ENCODE measurements at places on chromosomes 4 and X.

GRCh38 chrX:153527208-153527607 is 9.8 kb downstream of the ATP2B3 start:
- no peak for DNase-seq

DNA sequence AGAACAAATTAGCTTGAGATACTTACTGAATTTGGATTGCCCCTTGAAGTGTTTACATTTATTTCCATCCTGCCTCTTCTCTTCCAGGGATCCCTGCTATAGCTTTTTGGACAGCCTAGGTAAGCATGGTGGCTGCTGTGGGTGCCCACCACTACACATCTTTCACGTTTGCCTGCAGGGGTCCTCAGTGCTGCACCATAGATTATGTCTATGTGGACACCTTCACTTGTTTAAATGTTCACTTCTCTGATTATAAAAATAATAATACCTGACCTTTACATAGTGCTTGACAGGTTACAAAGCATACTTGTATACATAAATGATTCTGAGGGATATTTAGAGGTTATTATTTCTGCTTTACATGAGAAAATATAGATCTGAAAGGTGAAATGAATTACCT is 67.9 kb upstream of the SLC4A4 start:
- no peak for DNase-seq

DNA sequence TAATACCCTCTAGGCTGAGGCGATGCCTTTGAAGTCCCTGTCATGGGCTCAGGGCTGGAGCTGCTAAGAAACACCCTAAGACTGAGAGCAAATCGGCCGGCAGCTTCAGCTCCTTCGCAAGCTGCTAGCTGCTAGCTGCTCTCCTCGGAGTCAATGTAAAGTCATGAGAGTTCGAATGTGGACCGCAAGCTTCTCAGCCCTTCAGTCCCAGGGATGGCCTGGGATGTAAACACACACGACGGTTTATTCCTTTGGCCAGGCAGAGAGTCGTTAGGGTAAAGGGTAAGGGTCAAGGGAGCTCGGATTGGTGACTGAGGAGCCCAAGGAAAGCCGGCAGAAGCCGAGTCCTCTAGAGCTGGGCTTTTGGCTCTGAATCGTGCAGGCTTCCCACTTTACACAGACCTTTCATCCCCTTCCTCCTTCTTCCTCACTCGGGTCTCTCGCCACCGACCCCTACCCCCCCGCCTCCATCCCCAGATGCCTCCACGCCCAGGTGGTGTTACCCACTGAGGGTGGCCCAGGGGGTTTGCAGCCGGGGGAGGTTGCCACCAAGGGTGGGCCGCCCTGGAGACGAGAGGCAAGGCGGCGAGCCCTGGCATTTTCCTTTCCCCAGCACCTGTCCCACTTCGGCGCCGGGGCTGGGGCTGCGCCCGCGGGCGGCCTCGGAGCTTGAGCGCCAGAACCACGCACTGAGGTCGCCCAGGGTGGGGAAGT is 3.1 kb upstream of the BCORL1 start:
- DNase-seq, result no peak

DNA sequence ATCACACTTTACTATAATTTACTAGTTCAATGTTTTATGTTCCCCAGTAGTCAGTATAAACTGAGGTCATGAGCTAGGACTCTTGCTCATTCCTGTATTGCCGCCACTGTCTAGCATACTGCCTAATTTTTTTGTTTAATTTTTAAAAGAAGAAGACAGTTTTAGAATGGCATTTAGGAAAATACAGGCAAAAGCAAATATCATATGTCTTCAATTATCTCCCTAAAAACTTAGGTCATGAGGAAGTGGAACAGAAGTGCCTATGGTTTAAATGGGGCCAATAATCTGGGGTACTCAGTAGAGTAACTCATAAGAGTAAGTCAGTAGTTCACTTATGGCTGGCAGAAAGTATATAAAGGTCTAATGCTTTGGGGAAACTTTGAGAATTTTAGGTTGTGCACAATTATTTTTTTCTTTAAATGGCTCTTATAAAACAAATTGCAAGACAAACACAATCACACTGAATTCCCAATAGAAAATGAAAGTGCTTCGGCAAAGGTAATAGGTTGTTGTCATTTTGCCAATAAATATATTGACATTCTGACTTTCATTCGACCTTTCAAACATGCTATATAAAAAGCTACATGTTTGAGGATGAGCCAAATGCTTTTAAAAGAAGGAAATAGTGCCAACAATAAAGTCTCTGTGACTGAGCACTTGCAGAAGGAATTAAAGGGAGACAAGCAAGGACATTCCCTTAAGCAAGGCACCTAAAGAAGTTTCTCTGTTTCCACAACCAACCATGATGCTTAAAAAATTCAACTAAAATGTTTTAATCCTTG is 390.1 kb downstream of the PDGFC start:
- no peak for DNase-seq

DNA sequence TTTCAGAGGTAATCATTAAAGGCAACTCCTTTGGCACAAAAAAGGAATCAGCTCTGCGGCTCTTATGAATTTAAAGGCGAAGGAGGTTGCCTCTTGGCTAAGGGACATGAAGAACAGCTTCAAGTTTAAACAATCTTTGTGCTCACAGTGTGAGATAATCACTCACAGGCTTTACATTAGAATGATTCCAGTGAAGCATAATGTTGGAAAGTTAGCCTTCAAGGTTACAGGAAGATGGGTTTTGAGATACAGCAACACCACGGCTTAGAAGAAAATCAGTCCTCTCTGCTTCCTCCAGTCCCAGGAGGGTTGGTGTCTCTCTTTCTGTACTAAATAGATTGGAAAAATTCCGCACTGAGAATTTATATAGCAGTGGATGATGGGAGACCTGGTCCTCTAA is 11.6 kb upstream of the SCD5 start:
- no peak for DNase-seq

Data from T-helper 22 cell (primary cell).